ENCODE measurements at places on chromosomes 2 and 18. TPM values are rescaled to one million over a fixed set of nuclear protein-coding genes. Genes with fewer than 3 reads are reported as not detected.

- no peaks in the 10 kb centered on the region for H3K4me1 ChIP-seq
- no peaks in the 10 kb centered on the region for H3K36me3 ChIP-seq
- no peak for DNase-seq
- no peak overlapping the region for H3K4me3 ChIP-seq
- H3K27ac ChIP-seq = no peak overlapping the region
- no peaks in the 10 kb centered on the region for H3K27me3 ChIP-seq
Observed at GRCh38 chr18:984004-984403, 79.3 kb downstream of the ADCYAP1 start.

- no peaks in the 10 kb centered on the region for H3K27me3 ChIP-seq
- H3K4me1 ChIP-seq = no peaks in the 10 kb centered on the region
Observed at GRCh38 chr2:205462681-205463345, 219.5 kb upstream of the NRP2 start.

- H3K27me3 ChIP-seq = no peaks in the 10 kb centered on the region
Observed at GRCh38 chr2:190891889-190892288, 11.3 kb downstream of the GLS start.

- no peak for DNase-seq
- H3K4me1 ChIP-seq = no peaks in the 10 kb centered on the region
- no peak overlapping the region for H3K4me3 ChIP-seq
- no peaks in the 10 kb centered on the region for H3K36me3 ChIP-seq
Observed at GRCh38 chr2:103887625-103888024, 966.3 kb upstream of the POU3F3 start.

Gene C2orf80
- not detected for total RNA-seq

Gene EN1
- total RNA-seq = 0.16 TPM

DNA sequence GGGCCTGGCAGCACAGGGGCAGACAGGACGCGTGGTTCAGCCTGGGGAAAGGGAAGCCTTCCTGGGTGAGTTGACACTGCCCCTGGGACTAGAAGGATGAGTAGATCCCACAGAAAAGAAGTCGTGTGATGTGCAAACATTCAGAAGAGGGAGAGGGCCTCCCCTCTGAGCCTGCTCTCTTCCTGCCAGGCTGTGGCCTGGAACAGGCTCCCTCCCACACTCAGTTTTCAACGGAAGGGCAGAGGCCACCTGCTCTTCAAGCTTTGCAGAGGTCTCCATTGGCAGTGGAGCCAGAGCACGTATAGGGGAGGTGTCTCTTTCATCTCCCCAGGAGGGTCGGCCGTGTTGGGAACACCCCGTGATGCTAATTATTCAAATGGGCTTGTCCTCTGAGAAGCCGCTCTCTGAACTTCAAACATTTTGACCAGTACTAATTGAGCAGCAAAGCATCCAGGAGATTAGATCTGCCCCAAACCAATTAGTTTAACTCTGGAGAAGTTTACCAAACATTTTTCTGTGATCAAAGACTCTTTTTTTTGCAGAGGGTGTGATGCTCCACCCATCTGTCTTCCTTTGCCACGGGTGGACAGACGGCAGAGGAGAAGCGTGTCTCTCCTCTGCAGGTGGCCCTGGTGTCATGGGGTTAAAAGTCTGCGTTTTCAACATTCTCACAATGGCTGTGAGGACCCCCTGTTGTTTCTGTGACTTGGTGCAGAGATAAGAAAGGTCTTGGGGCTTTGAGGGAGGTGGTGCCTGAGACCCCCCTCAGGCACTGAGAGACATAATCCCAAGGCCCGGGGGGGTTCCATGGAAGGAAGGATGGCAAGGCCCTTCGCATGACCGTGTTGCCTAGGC, 29.5 kb upstream of the ODC1 start:
- no peak overlapping the region for H3K27ac ChIP-seq
- no peaks in the 10 kb centered on the region for H3K4me1 ChIP-seq

GRCh38 chr2:167834707-167835106, 412.7 kb downstream of the STK39 start:
- H3K4me1 ChIP-seq = no peaks in the 10 kb centered on the region
- DNase-seq = no peak
- no peak overlapping the region for H3K4me3 ChIP-seq
- no peaks in the 10 kb centered on the region for H3K36me3 ChIP-seq

DNA sequence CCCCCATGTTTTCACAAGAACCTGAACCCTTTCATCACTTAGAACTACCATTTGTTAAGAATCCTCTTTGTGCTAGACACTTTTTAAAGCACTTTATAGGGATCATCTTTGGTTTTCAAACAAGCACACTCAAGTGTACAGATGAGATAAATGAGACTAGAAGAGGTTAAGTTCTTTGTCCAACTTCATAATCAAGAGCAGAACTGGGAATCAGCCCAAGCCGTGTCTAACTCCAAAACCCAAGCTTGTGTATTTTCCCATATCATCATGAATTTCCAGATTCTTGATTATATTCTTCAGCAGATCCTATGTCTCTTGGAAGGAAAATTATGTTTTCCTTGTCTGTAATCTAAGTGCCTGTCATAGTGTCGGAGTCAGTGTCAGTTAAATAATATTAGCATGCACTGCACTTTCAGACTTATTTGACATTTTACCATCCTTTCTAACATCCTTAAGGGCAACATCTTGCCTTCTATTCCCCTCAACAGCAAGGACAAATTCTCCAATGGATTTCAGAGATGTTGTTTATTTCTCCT, 123.0 kb upstream of the SETBP1 start:
- no peaks in the 10 kb centered on the region for H3K36me3 ChIP-seq
- no peak overlapping the region for H3K27ac ChIP-seq
- H3K4me1 ChIP-seq = no peaks in the 10 kb centered on the region
- H3K4me3 ChIP-seq = no peak overlapping the region
- no peaks in the 10 kb centered on the region for H3K27me3 ChIP-seq

- no peaks in the 10 kb centered on the region for H3K27me3 ChIP-seq
- H3K36me3 ChIP-seq = no peaks in the 10 kb centered on the region
- H3K4me3 ChIP-seq = no peak overlapping the region
- H3K27ac ChIP-seq = no peak overlapping the region
Observed at GRCh38 chr2:233074106-233074505, 14.0 kb downstream of the INPP5D start.

Gene FAM110C
- 48.7 TPM for total RNA-seq

- H3K27ac ChIP-seq = no peak overlapping the region
- DNase-seq = no peak
- no peak overlapping the region for H3K4me3 ChIP-seq
Observed at GRCh38 chr18:2568129-2568528, 3.2 kb downstream of the METTL4 start.
